ENCODE measurements at places on chromosomes 2 and 18.

GRCh38 chr2:3126171-3126910, 251.3 kb downstream of the EIPR1 start:
- no peak for DNase-seq

DNA sequence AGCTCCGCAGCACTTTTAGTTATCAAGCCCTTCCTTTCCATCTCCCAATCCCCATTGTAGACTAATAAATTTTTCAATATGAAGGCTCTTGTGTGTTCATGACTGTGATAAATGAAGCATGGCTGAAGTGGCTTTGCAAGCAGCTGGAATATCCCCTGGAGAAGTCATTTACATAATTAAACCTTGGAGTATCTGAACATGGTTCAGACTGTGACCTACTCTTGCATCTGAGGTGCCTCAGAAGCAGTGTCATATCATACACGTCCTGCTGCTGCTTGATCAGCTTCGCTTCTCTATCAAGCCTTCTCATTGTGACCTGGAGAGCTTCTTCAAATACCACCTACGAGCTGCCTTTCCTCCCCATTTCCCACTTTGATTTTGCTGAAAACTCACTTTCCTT, 48.4 kb upstream of the ZNF397 start:
- DNase-seq: no peak

- DNase-seq: no peak
Measured at GRCh38 chr18:8277270-8277669, 332.0 kb upstream of the RAB12 start.

- no peak for DNase-seq
Measured at GRCh38 chr2:151987484-151987883, 111.4 kb downstream of the CACNB4 start.

DNA sequence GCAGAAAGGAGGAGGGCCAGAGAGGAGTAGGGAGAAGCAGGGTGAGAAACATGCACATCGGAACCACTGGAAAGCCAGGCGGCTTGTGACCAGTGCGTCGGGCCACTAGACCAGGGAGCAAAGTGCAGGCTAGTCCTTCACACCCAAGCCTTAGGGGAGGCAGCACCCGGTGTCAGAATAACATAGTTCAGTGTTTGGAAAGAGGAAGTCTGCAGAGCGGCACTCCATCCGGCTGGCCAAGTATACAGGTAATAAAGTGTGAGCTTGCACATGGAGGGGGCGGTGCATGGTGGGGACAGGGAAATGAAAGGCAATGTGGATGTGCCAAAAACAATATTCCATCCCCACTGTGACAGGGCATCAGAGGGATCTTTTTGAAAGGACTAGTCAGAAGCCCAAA, 69.7 kb downstream of the ZNF521 start:
- DNase-seq: no peak

DNA sequence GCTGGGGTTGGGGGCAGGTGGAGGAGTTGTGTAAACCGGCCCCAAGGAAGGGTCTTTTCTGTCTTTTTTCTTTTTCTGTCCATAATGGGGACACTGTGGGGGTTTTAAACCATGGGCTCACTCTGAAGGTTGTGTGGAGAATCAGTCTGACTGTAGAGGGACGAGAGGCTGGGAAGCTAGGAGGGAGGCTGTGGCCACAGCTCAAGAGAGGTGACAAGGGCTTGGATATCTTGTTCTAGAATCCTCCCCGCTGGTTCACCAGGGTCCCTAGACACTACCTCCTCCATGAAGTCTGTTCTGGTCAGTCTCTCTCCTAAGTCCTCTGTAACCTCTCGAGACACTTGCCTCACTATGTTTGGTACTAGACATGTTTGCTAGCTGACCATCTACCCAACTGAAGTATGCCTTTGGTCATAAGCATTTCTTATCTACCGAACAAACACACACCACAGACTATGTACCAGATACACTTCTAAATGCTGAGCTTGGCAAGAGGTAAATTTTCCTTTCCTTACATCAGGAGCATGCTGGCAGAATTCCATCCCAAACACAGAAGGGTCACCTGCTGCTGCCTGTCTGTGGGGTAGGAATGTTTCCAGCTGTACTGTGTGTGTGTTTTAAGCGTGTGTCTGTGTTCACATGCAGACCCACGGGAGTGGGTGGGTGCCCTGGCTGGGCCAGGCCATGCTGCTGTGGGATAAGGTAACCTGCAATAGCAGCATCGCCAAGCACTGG, 69.6 kb upstream of the MGAT4A start:
- DNase-seq: no peak

DNA sequence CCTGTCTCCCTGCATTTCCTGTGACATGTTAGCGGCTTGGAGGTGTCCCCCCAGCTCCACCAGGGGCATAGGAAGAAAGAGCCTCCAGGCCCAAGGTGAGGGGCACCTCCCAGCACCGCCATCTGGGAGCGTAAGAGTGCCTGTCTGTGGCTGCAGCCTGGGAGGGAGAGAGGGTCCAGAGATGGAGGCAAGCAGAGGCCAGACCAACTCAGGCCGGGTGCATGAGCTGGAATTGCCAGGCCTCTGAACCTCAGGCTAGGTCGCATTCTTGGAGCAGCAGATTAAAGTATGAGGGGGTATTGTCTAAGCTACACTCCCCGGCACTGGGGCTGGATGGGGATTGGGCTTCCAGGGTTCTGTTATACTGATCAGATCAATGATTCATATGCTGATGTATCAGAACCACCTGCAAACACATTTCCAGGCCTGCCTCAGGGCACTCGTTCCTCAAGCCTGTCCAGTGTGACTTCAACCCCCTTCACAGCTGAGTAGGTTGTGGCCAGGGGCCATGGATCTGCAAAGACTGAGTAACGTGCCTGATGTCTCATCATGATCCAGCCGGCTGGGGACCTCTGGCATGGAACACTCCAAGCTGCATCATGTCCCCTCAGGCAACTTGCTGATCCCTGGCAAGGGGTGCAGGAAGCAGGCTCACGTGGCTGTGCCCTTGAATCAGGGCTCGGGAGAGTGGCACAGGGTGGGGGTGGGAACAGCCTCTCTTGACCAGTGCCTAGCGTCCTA, 73.2 kb downstream of the HS1BP3 start:
- no peak for DNase-seq

GRCh38 chr2:74577448-74577847, 22.9 kb downstream of the DOK1 start:
- DNase-seq: no peak

DNA sequence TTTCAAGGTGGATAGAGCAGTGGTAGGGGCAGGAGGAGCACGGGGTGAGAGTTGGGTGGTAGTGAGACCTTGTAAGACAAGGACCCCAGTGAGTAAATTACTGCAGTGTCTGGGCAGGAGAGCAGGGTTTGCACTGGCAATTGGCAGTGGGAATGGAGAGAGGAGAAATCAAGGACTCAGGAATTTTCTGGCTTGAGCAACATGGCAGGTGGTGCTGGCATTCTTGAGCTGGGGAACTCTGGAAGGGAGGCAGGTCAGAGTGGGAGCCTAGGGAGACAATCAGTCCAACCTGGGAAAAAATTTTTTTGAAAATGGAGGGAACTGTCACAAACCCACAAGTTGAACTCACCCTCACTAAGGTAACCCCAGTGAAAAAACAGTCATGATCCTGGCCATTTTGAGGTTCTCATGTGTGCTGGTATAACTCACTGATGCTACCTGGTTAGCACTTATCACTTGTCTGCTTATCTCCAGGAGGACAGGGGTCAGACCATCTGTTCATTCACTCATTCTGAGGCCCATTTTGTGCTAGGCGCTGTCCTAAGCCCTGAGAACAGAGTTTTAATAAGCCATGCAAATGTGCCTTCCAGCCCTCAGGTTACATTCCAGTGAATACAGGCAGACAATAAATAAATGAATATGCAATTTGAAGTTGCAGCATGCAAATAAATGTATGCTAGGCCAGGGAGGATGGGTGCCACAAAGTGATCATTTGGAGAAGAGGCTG, 92.2 kb upstream of the SEC11C start:
- DNase-seq: no peak
